Upper lobe of right lung (tissue), 1 donor: ENCODE measurements at places on chromosomes 5 and 9. TPM values are rescaled to one million over a fixed set of nuclear protein-coding genes. Genes with fewer than 3 reads are reported as not detected.

DNA sequence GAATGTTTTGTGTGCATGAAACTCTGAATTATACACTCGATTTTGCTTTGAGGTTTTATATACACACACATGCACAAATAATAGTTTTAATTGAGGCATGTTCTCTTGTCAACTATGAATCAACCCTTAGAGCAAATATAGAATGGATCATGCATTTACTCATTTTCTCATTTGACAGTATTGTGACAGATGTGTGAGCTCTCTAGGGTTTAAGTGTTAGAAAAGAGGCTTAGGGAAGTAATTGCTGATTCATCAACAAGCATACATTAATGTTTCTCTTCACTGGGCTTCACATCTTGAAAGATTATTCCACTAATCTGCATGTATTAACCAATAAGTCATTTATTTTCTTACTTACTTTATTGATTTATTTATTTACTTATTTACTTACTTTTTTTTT is 1356.8 kb upstream of the ACO1 start:
- no peak for DNase-seq

DNA sequence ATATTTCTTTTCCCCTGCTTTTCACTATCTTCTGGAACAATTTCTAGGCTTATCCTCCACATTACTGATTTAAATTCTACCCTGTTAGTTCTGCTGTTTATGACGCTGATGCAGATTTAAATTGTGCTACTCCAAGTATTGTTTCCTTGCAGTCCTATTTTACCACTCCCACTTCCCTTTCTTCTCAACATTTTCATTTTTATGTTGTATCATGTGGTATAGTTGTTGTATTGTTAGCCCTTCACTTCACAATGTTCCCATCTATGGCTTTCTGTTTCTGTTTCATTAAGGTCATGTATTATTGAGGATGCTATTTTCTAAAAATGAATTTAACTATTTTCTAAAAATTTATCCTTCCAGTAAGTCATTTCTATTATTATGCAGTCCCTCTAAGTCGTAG is 254.4 kb downstream of the NDUFS4 start:
- no peak for DNase-seq

DNA sequence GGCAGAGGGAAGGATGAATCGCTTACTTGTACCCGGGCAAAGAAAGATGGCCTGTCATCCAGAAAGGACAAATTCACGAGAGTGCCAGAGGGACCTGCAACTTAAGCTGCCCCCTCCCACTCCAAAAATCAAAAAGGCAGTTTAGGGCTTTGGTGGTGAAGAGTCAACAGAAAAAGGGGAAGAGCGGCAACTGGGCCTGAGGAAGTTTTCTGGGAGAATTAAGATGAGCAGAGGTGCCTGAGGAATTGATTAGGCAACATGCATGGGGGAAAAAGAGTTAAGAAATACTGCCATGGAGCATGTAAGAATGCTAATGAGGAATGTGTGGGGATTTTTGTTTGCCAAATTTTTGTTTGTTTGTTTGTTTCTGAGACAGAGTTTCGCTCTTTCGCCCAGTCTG is 1.8 kb upstream of the ACTL7B start:
- DNase-seq: no peak

DNA sequence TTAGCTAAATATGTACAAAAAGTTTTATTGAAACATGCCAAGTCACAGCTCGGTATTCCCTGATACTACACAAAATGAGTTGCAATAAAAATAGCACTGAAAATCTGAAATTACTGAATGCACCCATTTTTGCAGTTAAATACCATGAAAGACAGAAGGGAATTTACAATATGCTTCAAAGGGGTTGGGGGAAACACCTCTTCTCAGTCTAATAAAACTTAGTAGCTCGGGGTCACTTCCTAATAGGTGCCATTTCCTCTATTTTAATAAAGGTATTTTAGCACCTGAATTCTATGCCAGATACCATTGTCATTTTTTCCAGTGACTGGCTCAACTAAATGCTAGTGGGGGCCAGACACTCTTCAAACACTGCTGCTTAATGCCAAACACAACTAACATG is 204.1 kb upstream of the MEF2C start:
- no peak for DNase-seq

FAM221B gene
- not detected for total RNA-seq

GRCh38 chr9:31347082-31347617 is 1037.3 kb upstream of the ACO1 start:
- no peak for DNase-seq

ECSCR gene
- total RNA-seq: 47.2 TPM

GRCh38 chr9:438961-439768 is 224.5 kb downstream of the DOCK8 start:
- no peak for DNase-seq

DNA sequence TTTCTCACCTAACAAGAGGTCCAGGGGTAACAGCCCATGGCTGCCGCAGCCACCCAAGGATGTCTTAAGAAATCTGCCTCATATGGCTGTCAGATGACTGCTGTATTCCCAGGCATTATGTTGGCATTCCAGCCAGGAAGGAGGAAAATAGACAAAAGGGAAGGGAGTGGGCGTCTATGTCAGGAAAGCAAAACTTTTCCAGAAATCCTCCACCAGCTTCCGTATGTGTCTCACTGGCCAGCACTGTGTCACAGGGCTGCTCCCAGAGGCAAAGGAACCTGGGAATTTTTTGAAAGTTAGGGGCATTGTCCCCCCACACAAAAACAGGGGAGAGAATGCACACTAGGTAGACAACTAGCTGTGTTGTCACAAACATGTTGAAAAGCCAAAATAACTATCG is 7.3 kb downstream of the BHMT2 start:
- DNase-seq: no peak
